Activated effector memory CD4-positive, alpha-beta T cell treated with anti-CD3 and anti-CD28 coated beads, Interleukin-2, amount 50 U/mL, for 16 hours (primary cell): ENCODE measurements at places on chromosomes 13 and 19.
A peak's percentile ranks its signal among the peaks of the same experiment; 100 is the strongest.

DNA sequence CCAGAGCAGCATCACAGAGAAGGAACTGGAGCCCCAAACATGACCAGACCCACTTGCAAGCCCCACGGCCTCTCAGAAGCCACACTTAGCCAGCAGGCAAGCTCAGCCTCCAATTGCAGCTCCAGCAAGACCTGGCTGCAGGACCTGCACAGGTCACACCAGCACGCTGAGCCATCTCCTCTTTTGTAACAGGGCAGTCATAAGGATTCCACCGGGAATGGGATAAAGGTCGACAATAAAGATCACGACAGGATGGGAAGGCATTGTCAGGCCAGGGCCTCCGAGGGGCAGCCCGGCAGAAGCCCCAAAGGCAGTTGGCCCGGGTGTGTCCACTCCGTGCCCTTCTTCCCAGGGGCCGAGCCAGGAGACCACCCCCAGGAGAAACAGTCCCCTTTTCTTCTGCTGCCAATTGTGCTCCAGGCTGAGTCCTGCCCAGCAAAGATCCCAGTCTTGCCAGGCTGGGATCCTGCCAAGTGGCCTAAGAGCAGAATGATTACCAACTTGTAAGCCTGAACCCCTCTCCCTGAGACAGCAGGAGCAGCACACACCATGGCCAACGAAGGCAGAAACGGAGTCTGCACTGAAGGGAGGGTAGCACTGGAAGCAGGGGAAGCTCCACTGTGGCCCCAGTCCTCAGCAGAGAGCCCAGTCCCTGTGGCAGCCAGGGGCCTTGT, 12.5 kb downstream of the PEPD start:
- no peak for DNase-seq

DNA sequence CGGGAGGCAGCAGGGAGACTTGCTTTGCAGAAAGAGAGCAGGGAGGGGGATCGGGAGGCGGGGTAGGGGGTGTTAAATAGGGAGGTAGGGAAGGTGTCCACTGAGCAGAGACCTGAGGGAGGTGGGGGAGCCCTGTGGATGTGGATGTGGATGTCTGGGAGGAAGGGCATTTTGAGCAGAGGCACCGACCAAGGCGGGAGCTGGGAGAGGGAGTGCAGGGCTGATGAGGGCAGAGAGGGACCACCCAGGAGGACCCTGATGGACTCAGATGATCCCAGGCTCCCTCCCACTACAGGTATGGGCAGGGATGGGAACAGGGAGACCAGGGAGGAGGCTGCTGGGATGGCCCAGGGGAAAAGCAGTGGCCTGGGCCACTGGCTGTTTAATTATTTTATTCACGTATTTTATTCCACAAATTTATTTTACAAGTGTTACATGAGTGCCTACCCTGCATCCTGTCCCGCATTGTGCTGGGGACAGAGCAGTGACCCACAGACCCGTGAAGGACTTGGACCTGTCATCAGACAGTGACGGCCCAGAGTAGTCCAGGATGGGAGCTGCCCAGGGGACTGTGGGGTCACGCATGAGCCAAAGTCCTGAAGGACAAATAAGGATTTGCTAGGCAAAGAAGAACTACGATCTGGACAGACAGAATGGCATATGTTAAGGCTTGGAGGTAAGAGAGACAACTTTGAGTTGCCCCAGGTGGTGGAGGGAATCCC, 5.3 kb downstream of the GRAMD1A start:
- DNase-seq: no peak

DNA sequence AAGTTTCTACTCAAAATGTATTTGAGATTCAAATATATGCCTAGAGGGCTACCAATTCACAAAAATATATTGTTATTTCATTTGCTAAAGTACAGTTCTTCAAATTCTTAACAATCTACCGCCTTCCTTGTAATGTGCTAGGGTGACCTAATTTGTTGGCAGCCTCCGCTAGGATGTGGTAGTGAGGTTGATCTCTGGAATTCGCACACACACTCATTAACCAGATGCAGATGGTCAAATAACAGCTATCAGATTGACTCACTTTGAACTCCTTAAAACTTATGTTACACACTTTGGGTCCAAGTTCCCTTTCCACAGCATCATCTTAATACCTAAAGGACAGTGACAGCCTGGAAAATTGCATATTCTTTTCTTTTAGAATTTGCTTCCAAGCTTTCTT, 367.3 kb downstream of the DCT start:
- no peak for DNase-seq

GRCh38 chr19:10316229-10317044, 622 bp upstream of the FDX2 start:
- DNase-seq: no peak

GRCh38 chr19:21135433-21135832, 6.4 kb upstream of the ZNF431 start:
- DNase-seq: no peak

- DNase-seq: no peak
Observed at GRCh38 chr19:43625918-43626579, 6.6 kb upstream of the ZNF428 start.

GRCh38 chr13:40999416-40999815, 19.7 kb downstream of the ELF1 start:
- DNase-seq: no peak

DNA sequence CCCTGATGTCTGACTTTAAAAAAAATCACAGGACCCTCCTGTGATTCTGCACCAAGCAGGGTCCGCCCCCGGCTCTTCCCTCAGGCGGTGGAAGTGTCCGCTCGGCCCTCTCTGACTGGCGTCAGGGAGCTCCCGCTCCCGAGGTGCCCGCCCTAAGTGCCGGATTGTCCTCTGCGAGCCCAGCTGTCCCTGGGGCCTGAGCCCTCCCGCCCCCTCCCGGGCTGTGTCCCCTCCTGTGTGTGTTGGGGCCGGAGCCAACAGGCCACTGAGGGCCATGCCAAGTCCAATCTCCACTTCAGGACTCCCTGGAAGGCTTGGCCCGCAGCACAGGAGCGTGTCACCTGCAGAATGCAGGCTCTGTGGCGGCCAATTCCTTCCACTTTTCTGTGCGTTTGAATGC, 25.4 kb downstream of the MAP2K2 start:
- no peak for DNase-seq

- peak; percentile 83 for DNase-seq
Observed at GRCh38 chr13:78603240-78603957, at the start of gene POU4F1. TSS of gene POU4F1 (minus strand) at chr13:78603552. CDS start at chr13:78603326, 226 bp downstream.

DNA sequence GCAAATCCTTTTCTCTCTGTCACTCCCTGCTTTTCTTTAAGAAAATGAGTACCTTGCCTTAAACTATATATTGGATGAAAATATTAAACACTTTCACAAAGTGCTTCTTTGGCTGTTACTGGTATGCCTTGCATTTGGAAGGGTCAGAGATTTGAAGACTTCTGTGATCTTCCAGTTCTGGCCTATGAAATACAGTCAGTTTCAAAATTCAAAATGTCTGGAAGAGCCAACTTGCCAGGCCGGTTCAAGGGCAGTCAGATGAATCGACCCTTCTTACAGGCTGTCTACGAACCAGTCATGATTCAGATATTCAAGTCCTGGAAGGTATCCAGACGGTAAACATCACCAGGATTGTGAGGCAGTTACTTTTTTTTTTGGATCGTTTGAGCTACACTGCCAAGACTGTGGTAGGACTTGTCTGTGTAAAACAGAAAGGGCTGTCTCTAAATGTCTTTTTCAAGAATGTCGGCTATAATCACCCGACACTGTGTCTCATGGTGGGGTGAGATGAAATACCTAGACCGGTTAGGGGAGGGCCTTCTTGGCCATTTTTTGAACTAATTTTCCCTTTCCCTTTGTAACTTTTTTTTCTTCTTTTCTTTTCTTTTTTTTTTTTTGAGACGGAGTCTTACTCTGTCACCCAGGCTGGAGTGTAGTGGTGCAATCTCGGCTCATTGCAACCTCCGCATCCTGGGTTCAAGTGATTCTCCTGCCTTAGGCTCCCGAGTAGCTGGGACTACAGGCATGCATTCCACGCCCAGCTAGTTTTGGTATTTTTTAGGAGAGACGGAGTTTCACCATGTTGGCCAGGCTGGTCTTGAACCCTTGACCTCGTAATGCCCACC, 11.2 kb downstream of the ACTN4 start:
- no peak for DNase-seq

- no peak for DNase-seq
Observed at GRCh38 chr13:62092536-62092935, 676.9 kb upstream of the PCDH20 start.

GRCh38 chr19:35240327-35240726, 8.5 kb upstream of the LSR start:
- no peak for DNase-seq

- DNase-seq: no peak
Observed at GRCh38 chr19:804419-805165, 7.3 kb downstream of the PTBP1 start.

DNA sequence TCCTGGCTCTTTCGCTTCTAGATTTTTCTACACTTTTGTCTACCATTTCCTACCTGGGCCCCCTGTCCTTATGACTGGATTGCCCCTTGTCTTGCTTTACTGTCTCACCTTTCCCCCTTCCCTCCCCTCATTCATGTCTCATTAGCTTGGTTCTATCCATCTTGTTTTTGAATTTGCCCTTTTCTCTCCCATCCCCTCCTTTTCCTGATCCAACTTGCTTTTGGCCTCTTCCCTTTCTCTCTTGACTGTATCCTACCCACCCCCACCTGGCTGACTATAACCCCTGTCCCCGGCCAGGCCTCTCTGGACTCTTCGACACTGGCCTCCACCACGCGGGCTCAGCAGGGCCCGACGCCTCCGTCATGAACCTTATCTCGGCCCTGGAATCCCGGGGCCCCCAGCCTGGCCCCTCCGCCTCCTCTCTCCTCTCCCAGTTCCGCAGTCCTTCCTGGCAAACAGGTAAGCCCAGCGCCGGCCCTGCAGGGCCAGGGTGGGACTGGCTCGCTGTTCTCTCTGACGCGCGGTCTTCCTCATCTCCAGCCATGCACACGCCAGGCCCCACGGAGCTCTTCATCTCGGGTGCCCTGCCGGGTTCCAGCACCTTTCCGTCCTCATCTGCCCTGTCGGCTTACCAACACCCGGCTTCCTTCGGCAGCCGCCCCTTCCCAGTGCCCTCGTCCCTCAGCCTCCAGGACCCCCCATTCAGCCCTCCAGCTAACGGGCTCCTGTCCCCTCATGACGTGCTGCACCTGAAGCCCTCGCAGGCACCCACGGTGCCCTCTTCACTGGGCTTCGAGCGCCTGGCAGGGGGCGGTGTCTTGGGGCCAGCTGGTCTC, 3.4 kb downstream of the PRR12 start:
- no peak for DNase-seq

DNA sequence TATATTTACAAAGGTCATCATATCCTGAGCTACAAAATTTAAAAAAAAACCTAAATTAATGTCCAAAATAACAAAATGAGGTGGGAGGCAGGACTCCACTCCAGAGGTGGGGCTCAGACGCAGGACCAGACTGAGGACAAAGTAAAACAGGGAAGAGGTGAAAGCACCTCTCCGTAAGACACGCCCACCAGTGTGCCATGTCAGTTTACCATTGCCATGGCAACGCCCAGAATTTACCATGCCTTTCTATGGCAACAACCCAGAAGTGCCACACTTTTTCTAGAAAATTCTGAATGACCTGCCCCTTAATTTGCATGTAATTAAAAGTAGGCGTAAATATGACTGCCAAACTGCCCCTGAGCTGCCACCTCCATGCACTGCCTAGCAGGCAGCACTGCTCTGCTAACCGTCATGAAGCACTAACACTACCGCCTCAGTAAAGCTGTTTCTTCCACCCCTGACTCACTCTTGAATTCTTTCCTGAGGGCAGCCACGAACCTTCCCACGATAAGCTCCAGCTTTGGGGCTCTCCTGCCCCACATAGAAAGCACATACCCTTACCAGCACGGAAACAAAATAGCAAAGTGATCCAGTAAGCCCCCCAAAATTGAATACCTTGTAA, 22.3 kb upstream of the PDCD5 start:
- DNase-seq: no peak

- DNase-seq: no peak
Observed at GRCh38 chr13:56903710-56904282, 236.9 kb upstream of the PRR20A start.

- no peak for DNase-seq
Observed at GRCh38 chr13:103099722-103100293, 33.6 kb upstream of the SLC10A2 start.

- DNase-seq: no peak
Observed at GRCh38 chr19:49904136-49904535, 7.4 kb upstream of the IL4I1 start.

DNA sequence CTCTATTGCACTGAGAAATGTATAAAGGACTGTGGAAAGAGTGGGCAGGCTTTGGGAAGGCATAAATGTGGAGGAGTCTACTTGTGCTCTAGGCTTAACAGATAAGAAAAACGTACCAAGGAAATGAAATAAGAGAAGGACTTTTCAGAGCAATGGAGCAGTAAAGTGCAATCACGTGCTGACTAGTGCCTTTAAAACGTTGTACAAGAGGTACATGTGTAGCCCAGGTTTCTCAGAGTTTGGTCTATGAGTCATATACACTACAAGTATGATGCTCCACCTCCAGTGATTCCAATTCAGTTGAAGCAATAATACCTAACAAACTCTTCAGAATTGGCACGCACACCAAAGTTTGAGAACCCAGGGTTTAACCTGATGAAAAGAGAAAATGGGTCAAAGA, 13.4 kb upstream of the FNDC3A start:
- no peak for DNase-seq

DNA sequence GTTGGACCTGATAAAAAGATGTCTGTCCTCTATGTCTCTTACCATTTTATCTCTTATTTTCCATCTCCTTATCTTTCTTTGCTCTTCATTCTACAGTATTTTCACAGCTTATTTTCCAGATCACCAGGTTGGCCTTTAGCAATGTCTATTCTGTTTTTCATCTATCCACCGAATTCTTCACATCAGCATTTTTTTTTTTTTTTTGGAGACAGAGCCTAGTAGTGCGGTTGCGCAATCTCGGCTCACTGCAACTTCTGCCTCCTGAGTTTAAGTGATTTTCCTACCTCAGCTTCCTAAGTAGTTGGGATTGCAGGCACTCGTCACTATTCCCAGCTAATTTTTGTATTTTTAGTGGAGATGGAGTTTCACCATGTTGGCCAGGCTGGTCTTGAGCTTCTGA, 49.0 kb downstream of the DNAJC15 start:
- no peak for DNase-seq

GRCh38 chr13:86020351-86021002, 221.3 kb upstream of the SLITRK6 start:
- no peak for DNase-seq

GRCh38 chr13:109100705-109101304, 471.4 kb downstream of the MYO16 start:
- no peak for DNase-seq

DNA sequence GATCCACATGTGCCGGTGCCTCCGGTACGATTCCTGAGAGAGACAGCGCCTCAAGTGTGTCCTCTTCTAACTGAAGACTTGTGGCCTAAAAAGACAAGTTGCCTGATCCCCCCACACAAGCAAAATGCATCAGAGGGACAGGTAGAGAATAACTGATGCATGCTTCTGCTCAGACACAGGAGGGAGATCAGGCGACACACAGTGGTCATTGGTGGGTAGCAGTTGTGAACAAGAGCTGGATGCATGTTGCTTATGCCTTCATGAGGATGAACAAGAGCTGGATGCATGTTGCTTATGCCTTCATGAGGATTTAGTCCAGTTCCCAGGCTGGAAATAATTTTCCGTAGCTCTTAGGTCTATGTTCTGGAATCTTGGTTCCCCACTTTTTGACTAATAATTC, 505.6 kb downstream of the MYO16 start:
- DNase-seq: no peak
